ENCODE measurements at places on chromosomes 5 and 9.

DNA sequence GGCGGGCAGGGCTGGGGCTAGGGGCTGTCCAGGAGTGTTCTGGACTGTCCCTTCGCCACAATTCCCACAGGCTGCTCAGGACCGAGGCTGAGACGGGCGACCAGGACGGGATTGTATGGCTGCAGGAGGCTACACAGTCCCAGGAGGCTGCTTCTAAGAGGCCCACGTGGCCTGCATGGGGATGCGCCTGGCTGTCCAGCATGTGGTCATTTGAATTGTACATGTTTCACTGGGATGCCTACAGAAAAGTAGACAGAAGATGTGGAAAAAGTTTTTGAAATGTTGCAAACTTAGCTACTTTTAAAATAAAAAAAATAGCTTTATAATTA, 32.6 kb upstream of the SPTLC1 start:
- DNase-seq: no peak

DNA sequence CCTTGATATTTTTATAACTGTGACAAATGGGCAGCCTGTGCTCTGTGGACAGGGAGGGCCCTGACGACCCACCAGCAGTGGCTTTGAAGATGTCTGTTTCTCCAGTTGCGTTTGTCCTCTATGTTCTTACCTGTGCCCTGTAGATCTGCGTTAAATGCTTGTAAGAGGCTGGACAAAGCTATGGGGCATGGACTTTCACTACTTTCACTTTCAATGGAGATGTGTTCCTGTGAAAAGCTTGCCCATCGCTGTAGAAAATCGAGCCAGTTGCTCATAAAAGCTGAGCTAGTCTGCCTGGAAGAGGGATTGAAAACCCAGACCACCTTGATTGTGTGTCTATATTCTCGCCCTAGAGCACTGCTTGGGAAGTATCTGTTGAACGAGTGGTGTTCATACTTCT, 74.1 kb downstream of the PSAT1 start:
- no peak for DNase-seq

GRCh38 chr9:15180124-15180523, 126.9 kb downstream of the TTC39B start:
- DNase-seq: no peak

GRCh38 chr5:64292611-64293215, 127.1 kb downstream of the RNF180 start:
- DNase-seq: no peak

GRCh38 chr9:129630967-129631673, 5.2 kb downstream of the NTMT1 start:
- peak; percentile 92 for DNase-seq

DNA sequence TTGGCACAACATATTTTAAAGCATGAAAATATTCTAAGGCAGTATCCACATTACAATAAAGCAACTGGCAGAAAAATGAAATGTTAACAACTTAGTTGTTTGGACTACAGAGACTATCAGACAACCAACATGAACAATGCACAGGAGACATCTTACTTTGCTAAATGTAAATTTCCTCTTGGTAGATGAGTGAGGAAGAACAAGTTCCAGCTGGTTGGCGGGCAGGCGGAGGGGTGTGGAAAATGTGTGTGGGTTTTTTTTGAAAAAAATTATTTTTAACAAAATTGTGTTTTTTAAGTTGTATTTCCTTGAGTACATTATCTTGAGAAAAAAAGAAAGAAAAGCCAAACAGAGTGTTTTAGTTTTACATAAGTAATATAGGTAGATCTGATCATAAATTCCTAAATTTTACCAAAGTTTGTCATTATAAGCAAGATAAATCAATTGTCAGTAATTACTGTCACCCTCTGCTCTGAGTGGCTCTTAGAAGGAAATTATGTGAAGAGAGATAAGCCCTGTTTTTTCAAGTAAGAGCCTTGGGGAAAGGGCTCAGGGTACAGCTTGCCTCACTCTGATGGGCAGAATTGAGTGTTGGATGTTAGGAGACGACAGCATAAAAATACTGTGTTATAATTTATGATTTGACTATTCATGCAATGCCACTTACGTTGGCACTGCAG, 42.5 kb downstream of the TMEM167A start:
- DNase-seq: no peak

DNA sequence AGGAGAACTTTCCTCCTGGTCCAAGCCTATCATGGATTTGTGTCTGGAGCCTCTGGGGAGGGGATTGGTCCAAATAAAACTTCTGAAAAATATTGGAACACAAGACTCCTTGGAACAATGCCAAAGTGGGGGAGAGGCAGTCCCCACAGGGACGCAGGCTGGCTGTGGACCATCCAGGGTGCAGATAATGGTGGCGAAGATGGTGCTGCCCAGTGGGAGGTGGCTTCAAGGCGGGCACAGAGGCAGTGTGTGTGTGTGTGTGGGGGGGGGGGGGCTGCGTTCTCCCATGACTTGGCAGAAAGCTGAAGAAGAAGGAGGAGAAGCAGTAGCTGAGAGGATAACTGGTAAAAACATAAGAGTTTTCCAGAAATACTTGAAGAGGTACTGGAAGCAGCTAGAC, 186.4 kb downstream of the MELK start:
- DNase-seq: no peak

All from ELR (cell line).